ENCODE measurements at places on chromosomes 6 and 20.

- no peak for DNase-seq
These were observed 154.7 kb downstream of the PHF3 start for GRCh38 chr6:63790334-63790733.

- DNase-seq: no peak
These were observed 52.9 kb downstream of the NFATC2 start for GRCh38 chr20:51489611-51490010.

DNA sequence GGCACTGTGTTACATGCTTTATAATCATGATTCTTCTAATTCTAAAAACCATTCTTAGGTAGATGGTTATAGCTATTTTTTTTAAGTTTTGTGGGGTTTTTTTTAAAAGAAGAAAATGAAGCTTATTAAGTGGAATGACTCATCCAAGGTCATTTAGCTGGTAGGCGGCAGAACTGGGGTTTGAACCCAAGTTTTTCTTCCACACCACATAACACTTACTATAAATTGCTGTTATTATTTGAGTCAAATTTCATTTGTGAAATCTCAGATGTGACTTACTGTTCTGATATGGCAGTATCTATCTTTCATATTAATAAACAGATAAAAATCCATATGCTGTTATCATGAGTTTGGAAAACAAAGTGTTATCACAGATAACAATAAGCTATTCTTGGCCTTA is 10.4 kb upstream of the COL10A1 start:
- DNase-seq: no peak

GRCh38 chr20:11216451-11217314 is 542.9 kb upstream of the JAG1 start:
- DNase-seq: no peak

- DNase-seq: no peak
These were observed 25.6 kb downstream of the BLTP3A start for GRCh38 chr6:34817446-34817845.

DNA sequence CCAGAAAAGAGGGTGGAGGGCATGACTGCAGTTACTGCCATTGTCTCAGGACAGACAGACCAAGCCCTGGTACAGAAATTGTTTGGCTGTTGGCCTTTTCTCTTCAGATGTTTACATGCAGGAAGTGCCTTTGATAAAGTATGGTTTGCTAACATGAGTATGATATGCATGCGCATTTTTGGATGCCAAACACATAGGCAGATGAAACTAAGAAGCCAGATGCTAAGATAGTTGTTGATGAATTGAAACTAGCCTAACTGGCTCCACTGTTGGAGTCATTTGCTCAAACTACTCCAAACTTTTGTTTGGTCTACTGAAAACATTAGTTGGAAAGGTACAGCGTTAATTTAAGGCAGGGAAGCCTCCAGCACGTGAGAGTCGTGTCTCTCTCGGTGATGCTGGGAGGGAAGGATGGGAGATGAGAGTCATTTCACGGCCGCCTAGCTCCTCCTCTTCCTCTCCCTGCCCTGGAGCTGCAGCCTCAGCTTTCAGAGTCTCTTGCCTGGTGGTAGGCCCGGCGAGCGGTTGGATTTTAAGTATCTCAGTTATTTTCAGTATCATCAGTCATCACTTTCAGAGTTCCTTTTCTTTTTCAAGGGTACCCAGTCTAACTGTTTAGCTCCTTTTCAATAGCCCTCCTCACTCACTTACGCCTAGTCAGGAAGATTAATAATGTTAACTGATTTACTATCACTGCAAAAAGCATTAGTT is 29.7 kb downstream of the RREB1 start:
- peak; percentile 31 for DNase-seq

DNA sequence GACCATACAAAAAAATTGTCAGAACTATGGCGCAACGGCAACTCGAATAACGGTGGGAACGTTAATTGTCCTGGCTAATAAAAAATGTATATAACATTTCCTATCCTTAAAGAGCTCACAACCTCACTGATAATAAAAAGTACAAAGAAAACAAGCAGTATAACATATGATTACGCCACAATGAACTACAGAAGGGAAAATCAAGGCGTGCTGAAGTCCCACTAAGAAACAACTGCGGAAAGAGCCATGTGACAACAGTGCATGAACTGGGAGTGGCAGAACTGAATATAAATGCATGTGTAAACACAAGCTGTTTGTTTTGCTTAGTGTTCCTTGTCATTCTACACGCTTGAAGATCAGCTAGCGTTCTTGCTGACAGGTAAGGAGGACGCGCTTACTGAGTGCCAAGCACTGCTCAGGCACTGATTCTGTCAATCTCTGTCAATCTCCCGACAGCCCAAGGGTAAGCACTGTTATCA is 466 bp upstream of the PSMB1 start:
- peak; percentile 3 for DNase-seq

GRCh38 chr6:143260857-143261256 is 189.6 kb downstream of the ADAT2 start:
- no peak for DNase-seq

GRCh38 chr20:953742-954141 is 37.6 kb upstream of the ANGPT4 start:
- DNase-seq: no peak

DNA sequence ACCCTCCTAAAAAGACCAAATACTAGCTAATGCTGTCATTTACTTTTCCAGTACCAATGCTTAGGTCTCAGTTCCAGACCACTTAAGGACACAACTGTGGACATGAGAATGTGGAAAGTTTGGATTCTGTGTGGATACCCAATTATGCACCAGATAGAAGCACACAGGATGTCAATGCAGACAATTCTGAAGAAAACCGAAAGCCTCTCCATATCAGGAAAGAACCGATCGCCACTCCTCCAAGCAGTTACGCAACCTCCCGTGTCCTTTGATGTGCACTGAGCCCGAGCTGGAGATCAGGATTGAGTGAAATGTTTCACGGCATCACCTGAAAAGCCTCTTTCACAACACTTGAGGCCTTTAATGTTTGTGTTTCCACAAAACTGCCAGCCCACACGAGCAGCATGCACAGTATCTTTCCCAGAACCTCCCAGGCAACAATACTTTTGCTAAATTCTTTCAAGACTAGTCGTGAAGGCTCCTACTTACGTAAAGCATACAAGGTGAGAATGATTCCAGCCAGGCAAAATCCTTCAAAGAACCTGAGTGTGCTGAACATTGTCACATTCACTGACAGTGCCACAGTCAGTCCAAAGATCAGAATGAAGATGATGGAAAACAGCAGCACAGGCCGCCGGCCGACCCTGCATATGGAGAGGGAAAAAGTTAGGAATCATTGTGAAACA is 47.0 kb downstream of the SLC22A23 start:
- DNase-seq: no peak

DNA sequence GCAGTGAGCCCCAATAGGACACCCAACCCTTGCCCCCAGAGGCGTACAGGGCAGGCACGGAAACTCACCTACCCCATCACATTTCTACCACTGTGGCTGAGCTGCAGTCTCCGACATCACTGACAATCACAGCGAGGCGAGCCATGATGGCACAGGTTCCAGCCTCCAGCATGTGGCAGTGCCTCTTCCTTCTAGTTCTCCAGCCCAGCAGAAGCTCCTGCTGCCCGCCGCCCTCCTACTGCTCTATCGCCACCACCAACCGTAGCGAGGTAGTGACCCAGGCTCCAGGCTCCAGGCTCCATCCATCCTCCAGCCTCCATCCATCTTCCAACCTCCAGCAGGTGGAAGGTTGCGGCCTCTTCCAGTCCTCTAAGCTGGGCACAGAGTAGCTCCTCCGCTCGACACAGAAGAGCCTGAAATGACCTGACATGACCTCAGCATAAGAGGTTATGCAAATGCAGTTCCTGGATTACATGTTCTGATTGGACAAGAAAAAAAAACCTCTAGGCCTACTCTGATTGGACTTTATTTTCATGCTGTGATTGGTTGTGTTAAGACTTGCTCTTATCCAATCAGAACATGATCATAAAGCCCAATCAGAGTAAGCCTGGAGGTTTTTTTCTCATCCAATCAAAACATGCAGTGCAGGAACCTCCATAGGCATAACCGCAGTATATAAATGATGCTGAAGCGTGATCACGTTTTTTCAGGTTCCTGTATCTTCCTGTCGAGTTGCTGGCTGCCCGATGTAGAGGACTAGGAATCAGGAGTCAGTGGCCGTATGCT is 438.9 kb upstream of the ZNF337 start:
- DNase-seq: no peak

DNA sequence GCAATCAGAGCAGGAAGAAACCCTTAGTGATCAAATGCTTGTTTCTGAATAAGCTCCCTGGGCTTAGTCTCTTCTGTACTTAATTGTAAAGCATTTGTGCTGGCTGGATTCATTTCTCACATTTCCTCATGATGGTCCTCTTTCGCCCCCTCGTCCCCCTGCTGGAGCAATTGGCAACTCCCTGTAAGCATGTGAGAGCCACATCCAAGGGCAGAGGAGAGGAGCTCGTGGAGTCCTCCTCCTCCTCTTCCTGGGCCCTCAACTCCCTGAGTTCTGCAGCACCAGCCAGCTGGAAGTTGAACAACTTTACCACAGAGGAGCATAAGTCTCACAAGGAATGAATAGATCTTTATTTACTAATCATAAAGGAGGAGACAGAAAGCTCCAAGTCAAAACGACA is 12.6 kb downstream of the ANKEF1 start:
- no peak for DNase-seq

- DNase-seq: no peak
These were observed 206.3 kb downstream of the PREX1 start for GRCh38 chr20:48621376-48622078.

DNA sequence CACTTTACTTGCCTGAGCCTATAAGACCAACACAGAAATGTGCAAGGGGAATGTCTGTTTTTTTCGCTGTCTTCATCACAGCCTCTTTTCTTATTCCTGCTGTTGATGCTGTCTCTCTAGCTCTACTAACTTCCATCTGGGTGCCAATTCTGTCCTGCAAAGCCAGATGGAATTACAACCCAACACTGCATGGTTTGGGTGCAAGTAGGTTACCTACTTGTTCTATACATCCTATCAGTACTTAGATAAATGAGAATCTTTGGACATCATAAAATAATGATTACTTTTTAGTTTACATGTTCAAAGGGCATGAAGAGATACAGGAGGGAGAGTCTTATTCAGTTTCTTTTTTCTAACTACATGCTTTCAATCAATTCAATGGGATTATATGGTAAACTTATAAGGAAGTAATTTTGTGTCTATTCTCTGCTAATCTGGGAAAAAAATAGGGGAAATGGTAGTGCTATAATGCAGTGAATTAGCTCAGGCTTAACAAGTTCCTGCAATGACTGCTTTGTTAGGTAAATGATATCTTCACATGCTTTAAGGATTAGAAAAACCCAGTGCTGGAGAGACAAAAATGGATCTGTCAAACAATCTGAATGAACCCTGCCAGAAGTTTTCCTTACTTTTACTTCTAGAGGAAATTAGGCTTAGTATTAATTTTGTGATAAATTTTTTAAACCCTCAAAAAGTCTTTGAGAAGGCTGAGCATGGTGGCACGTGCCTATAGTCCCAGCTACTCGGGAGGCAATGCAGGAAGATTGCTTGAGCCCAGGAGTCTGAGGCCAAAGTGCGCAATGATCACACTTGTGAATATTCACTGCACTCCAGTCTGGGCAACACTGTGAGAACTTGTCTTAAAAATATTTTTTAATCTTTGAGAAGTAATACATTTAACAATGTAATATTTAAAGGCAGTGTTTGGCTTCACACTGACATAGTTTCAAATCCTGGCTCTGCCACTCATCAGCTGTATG is 86.5 kb upstream of the E2F3 start:
- DNase-seq: no peak

GRCh38 chr6:32386040-32386439 is 14.3 kb upstream of the TSBP1 start:
- DNase-seq: no peak

GRCh38 chr6:37713529-37714119 is 15.9 kb upstream of the MDGA1 start:
- no peak for DNase-seq

DNA sequence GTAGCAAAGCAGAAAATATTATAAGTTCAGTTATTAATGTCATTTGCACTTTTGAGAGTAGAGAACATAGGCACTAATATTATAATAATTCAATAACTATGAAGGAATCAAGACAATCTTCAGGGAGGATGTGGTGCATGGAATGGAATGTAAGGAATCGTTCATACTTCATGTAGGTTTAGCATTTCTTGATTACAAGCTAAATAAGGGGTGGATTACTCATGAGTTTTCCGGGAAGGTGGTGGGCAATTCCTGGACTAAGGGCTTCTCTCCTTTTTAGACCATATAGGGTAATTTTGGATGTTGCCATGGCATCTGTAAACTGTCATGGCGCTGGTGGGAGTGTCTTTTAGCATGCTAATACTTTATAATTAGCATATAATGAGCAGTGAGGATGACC is 9.1 kb upstream of the BTNL2 start:
- DNase-seq: no peak

DNA sequence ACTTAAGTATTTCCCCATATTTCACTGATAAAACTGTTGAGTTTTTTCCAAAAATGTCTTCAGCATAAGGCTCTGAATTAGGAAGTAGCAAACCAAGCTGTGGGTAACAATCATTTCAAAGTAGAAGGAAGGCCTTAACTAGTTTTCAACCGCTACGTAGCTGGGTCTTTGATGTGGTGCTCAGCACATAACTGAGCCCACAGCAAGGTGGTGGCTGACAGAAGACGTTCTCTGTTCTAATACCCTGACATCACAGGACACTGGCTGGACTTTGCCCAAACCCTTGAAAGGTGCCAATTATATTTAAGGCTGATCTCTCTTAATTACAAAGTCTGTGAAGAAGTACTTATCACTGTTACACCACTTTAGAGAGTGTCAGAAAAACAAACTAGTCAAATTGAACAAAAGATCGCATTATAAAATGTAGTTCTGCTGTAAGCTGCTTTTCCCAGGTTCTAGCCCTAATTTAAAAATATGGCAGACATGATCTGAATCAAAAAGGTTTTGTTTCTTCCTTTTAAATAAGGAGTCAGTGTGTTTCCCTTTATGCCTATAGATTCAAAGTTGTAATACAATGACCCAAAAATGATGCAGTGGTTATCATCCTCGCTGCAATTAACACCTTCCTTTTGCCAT is 26.7 kb downstream of the MAN1A1 start:
- no peak for DNase-seq

DNA sequence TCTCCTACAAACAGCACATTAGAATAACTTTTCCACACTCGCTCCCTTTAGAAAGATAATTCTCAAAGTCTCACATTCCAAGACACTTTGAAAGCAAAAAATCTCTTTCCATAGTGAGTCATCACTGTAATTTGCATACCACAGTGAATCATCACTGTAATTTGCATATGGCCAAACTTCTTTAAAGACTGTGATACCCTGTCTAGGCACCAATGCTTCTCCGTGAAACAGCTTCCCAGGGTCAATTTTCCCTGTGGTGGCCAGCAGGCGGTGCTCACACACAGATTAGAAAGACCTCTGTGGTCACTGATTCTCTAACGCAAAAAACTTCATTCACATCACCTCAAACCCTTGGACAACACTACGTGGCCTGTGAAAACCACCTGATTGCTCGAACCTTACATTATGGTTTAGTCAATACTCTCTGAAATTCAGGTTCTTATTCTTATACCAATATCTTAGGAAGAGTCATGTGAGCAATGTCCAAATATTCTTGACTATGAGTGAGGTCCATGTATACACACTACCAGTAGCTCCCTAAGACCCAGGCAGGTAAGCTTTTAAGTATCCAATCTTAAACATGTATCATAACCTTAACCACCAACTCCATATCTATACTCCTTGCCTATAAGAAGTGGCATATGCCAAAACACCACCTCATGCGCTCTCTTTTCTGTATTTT is 78.5 kb upstream of the PHACTR1 start:
- DNase-seq: peak; percentile 5

GRCh38 chr20:20772497-20773085 is 60.1 kb upstream of the RALGAPA2 start:
- no peak for DNase-seq

GRCh38 chr20:4064144-4064909 is 49.0 kb upstream of the RNF24 start:
- no peak for DNase-seq

- DNase-seq: no peak
These were observed at the start of gene HTR1B for GRCh38 chr6:77463308-77463860. TSS of gene HTR1B (minus strand) at chr6:77463491. CDS start at chr6:77463403, 88 bp downstream.
